AML-193 (cell line): ENCODE measurements at places on chromosomes 6 and 20.

DNA sequence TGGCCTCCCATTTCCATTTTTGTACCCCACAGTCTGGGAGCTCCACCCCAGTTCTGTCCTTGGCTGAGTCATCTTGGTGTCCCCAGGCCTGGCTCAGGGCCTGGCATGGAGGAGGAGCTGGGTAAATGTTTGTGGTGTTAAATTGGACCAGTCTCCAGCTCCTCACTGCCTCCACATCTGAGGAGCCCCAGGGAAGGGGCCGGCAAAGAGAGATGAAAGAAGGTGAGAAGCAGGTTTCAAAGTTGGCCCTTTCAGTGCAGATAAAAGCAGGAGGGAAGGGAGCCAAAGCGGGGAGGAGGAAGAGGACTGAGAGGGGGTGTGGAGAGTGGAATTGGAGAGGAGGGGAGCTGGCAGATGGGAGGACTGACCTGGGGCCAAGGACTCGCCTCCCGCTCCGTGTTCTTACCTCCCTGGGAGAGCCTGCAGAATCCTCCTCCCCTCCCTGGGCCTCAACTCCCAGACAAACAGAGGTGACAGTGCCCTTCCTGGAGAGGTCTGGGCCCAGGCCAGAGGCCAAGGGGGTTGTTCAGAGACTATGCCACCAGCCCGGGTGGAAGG, 89.0 kb downstream of the CD40 start:
- no peak for DNase-seq

DNA sequence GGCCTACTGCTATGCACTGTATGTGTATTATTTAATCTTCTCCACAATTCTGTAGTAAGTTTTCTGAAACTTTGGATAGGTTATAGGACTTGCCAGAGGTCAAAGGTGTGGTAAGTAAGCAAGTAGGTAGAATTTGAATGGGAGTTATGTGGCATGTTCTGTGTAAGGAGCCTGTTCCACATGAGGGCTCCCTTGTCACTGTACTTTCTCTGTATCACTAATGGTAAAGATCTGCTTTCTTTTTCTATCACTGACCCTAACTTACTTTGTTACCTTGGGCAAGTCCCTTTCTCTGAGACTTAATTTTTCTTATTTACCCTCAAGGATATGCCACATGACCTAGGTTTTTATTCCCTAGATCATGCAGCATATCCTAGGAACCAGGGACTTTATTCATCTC, 50.3 kb downstream of the EIF2S2 start:
- DNase-seq: no peak

DNA sequence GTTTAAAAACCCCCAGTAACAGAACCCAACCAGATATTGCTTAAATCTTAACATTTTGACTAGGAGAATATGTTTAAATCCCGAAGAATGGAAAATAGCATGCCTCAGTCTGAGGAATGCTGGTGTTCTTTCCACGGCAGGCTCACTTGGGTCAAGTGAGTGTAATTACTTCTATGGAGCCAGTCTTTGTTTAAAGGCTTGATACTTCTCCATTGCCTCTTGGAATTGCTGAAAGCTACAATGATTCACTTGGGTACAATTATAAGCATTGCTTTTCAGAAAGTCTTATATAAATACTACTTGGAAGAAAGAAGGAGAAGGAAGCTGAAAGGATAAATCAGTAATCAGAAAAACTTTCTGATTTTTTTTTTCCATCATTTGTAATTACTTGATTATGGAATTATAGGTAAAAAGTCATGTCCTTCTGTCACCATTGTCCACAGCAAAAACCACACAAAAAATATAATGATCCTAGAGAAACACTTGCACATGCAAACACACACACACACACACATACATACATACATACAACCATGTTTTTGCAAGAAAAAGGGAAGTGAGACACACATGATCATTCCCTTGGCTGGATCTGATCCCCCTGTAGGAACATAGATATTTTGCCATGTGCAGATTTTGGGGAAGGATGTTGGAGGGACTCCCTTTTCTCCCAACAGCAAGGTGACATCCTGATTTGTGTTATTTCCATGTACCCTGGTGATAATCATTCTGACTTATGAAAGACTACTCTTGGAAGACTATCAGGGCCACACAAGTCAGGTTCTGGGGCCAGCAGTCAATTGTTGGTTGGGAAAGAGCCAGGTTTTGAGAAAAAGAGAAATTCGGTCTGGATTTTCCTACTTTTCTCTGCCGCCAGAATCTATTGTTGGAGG, 396.0 kb upstream of the BTBD3 start:
- no peak for DNase-seq

- no peak for DNase-seq
These were observed 289.4 kb downstream of the PHACTR1 start for GRCh38 chr6:13005994-13006393.

DNA sequence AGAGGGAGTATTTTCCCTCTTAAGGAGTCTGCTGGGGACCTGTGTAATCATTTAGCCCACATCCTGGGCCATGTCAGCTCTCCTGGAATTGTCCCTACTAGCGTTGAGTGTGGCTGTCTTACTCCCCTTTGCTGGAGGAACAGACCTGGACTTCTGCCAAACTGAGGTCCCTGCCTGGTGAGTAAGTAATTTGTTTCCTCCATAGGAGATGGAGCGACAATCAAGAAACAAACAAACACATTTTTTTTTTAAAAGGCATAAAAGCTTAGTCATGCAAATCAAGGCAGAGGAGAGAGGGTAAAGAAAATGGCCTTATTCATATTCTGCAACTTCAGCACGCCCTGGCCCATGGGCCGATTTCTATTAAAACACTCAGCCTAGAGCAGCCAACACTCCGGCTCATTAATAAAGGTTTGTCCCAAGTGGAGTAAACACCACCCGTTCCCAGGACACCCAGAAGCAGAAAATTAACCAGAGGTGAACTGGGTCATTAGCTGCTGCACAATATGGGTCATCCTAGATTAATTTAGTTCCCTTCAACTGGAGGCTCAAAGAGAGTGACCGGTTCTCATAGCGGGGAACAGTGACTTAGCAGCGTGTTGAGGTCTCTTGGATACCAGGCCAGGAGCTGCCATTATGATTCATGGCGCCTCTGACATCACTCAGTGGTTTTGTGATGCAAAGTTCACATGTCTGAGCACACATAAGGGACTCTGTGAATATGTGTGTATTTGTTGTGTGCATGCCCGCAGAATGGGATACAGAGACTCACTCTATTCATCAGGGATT, 165.0 kb upstream of the SULF2 start:
- no peak for DNase-seq

DNA sequence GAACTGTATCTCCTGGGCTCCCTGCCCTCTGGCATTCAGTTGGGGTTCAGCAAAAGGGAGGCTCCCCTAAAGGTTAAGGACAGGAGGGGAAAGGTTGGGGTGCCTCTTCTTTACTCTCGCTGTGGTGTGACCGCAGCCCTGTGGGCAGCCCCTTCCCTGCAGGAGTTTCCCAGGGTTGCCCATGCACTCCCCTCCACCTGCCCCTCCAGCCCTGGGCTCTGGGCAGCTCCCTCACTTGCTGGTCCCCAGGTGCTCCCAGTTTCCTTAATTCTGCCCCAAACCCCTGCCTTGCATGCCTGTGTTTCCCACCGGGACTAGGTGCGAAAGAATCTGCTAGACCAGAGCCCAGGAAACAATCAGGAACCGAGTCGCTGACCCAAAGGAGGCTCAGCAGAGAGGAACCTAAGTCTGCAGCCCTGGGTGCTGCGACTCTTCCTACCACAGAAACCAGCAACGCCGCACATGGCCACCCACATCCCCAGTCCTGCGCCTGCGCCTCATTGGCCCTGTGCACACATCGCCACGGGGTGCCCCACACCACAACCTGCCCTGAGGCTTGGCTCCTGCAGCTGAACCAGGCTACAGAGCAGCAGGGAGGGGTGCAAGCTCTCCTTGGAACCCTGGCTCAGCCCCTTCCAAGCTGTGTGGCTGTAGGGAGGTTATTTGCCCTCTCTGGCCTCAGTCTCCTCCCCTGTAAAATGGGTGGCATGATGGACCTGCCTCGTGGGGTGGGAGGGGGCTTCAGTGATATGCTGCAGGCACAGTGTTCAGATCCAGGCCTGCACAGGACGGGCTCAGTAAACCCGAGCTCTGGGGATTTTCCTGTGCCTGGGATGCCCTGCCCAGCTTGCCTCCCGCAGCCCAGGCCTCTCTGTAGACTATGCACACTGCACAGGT, 487.6 kb downstream of the PREX1 start:
- DNase-seq: no peak

DNA sequence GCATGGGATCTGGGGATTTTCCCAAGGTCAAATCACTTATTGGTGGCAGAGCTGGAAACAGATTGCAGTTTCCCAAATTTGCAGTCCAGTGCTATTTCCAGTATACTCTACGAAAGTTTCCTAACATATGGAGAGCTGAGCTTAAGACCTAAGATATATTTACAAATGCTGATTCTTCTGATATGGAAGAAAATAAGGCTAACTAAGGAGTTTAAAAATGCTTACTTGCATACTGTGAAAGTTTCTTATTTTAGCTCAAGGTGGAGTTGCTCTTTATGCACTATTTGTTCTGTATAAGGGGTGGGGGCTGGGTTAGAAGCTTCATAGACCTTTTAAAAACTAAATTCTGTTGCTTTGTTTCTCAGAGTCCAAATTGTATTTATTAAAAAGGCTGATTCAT, 7.5 kb downstream of the CD109 start:
- no peak for DNase-seq

- no peak for DNase-seq
These were observed 70.4 kb upstream of the THBS2 start for GRCh38 chr6:169324086-169324485.

DNA sequence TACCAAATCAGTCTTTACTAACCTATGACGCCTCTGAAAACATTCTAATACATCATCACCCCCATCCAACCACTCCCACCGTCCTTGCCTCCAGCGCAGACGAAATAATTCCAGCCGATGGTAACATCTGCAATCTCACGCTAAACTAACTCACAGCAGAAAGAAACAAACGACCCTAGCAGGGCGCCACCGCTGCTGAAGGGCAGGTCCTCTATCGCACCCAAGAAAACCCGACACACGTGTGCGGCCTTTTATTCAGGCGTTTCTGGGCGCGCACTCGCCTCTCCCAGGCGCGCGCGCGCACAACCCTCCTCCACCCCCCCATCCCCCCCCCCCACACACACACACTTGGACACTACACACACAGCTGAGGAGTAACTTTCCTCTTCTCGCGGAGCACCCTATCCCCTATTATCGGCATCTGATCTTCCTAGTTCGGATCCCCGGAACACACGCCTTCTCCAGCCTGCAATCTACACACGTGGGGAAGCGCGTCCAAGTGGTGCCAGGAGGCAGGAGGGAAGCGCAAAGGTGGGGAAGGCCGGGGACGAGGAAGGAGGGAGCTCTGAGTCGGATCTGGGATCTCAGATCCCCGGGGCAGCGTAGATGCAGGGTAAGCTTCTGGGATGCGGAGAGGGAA, 1.4 kb downstream of the GFOD1 start:
- DNase-seq: peak; percentile 53

- no peak for DNase-seq
These were observed 2.4 kb upstream of the EFHC1 start for GRCh38 chr6:52417675-52418111.

DNA sequence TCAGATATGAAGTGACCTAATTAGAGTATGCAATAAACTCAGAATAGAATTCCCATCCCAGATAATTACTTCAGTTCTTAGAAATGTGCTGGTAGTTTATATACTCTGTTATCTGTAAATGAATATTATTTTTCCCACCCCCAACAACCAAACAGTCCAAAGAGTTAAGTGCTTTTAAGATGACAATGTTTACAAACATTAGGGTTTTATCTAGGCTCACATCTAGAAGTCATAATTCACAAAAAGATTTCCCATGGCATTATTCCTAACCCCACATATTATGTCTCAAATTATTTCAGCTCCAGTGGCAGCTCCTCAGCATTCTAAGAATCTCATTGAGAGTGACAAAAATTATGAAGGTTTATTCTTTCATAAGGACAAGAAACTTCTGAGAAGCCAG, 120.9 kb downstream of the TASP1 start:
- DNase-seq: no peak

DNA sequence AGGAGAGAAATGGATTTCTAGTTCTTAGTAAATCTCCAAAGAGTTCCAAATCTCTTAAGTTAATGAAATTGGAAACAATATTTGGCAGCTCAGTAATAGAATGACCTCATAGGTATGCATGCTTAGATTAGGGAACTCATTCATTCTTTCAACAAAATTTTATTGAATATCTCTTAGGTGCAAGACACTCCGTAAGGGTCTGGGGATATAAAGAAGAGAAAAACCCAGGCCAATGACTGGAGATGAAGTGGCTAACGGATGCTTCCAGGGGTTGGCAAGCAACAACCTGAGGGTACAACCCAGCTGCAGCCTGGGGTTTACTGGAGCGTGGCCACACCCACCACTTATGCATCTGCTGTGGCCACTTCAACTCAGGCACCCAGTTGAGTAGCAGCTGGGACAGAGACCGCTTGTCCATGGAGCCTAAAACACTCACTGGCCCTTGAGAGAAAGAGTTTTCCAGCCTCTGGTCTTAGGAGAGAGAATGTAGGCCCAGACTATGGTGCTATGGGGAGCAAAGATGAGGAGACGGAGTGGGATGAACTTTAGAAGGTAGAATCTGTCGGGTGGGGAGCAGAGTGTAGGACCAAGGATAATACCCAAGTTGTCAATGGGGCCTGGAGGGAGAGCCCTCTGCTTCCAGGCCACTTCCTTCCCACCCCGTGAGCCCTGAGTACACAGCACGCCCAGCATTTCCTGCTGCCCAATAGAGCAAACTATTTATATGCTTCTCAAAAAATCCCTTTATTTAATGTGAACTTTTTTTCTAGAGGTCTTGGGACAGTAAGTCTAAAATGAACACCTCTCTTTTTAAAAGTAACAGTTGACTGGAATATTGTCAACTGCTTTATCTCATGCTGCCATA, 46.8 kb upstream of the PXDC1 start:
- no peak for DNase-seq

DNA sequence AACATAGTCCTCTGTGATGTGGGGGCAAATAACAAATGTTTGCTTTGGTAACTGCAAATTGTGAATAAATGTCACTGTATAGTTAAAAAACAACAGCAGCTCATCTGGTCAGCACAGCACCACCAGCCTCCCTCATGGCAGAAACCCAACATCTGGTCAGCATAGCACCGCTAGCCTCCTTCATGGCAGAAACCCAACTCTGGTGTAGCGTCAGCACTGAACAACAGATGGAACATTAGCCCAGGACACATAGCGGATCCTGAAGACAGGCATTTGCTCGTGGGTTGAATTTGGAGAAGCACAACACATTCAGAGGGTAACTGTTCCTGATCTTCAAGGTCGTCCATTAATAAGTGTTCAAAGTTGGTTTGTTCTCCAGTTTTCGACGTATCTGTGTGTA, 265.9 kb downstream of the DLL1 start:
- DNase-seq: no peak

DNA sequence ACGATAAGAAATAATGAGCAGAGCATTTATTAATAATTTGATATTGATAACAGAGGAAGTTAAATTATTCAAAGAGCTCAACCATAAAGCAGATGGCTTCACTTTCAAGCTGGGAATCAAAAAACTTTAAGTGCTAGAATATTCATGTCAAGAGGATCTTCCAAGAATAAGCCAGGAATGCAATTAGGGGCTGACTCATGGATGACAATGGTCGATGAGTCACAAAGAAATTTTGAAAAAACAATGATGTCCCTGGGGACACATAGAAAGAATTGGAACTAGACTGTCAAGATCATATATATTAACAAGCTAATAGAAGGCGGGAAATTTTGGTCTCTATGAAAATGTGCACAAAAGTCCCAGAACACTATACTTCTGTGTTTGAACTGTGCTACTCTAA, 304.1 kb downstream of the LAMA2 start:
- no peak for DNase-seq
